Esophagus squamous epithelium (tissue), 5 donors: ENCODE measurements at places on chromosomes 3 and 15.

DNA sequence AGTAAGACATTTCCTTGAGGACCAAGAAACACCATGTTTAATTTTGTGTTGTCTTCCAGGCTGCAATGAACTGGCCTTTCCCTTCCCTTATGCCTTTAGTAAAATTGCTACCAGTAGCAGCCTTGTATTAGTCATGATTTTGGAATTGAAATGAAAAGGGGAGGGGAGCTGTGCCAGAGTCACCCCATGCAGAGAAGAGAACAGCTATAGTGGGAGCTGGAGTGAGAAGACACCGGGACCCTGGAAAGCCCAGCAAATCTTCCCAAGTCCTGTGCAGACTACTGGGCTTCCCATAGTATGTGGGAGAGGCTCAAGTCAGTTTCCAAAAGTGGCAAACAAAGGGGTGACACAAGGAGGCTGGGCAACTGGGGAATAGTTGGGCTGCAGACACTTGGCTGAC is 178.5 kb downstream of the NR1D2 start:
- DNase-seq, result no peak

GRCh38 chr3:37183976-37184375 is 9.6 kb upstream of the LRRFIP2 start:
- no peak for DNase-seq

GRCh38 chr3:197010556-197011351 is 18.9 kb downstream of the MELTF start:
- DNase-seq, result no peak

- no peak for DNase-seq
Observed at GRCh38 chr15:52093167-52093538, 19.4 kb downstream of the BCL2L10 start.

DNA sequence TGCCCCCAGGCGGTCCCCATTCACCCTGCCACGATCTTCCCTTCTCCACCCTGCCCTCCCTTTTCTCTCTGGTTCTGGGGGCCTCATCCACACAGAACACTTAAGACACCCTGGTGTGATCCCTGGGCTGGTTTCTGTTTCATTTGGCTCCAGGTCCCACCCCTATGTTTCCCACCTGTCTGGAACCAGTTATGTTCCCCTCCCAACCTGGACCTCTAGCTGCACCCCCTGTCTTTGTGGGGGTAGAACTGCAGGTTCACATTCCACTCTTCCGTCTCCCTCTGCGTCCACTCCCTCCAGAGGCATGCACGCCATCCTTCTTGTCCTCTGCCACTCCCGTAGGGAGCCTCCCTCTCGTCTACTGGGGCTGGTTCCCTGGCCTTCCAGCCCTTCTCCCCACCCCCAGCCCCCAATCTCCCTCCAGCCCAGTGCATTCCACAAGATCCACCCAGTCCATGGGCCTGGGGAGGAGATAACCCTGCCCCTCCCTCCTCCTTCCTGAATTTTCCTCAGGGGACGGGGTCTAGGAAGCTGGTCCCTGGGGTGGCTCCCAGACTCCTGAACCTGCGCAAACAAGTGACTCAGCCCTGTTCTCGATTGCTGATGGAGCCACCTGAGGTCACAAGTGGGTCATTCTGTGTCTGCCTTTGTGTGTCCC is 73.8 kb downstream of the ABTB1 start:
- DNase-seq, result no peak

- no peak for DNase-seq
Observed at GRCh38 chr3:69540706-69541581, 155.1 kb upstream of the FRMD4B start.

DNA sequence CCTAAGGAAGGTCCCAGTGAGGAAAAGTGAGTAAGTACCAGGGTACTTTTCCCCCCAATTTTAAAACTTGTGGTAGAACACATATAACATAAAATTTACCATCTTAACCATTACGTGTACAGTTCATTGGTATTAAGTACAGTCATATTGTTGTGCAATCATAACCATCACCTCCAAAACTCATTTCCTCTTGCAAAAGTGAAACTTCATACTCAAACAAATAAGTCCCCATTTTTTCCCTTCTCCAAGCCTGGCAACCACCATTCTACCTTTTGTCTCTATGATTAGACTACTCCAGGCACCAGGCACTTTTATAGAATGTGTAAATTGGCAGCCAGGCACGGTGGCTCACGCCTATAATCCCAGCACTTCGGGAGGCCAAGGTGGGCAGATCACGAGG is 12.2 kb downstream of the PRC1 start:
- no peak for DNase-seq

DNA sequence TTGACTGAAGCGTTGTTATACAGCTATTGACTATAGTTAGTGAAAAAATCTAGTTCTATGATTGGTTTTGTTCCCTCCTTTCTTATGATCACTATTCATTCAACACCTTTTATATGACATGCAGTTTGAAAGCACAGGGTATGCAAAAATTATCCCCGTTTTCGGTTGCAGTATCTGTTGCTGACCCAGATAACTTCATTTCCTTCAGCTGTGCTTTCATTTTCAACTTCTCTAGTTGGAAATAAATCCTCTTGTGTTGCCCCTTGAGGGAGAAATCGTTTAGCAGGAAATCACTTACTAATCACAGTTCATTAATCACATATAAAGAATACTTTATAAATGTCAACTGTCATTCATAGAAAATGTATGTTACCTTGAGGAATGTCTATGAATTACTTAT is 55.1 kb downstream of the MBNL1 start:
- no peak for DNase-seq

GRCh38 chr3:187291512-187292132 is at the start of gene MASP1:
Gene MASP1, minus strand, starts transcription at chr3:187291737. Its CDS starts 105 bp downstream, at chr3:187291632.
- no peak for DNase-seq

DNA sequence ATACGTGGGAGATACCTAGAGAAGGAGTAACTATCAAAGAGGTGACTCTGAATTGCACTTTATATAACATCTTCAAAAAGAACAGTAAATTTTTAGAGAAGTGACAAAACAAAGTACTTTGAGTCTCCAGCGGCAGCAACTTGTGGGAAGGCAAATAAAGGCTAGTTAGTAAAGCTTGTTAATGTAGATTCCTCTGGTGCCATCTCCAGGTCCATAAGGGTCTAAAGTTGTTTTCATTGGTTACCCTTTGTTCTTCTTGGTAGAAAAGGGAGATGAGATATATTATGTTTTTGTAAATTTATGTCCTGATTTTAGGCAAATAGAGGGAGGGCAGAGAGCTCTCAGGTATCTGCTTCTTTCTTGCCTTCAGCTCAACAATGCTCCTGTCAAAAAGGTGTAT is 161.6 kb downstream of the MYRIP start:
- no peak for DNase-seq

- no peak for DNase-seq
Observed at GRCh38 chr15:101355678-101356464, 60.8 kb upstream of the SNRPA1 start.

DNA sequence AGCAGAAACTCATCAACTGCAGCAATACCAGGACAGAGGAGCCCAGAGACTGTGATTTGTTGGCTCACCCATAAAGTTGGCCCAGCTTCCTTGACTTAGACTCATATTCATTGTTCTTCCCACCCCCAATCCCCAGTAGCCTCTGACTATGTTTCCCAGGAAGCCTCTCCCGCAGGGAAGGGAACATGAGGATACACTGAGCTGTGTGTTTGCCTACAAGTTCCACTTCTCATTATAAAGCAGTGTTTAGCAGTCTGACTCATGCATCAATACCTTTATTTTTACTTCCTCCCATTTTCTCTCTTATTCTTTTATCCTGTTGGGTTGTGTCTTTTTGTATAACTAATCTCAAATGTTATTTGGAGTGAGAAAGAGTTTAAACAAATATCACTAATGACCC is 111.6 kb upstream of the PHLDB2 start:
- no peak for DNase-seq

- DNase-seq, result no peak
Observed at GRCh38 chr3:66449411-66449974, 51.3 kb downstream of the LRIG1 start.

- DNase-seq, result no peak
Observed at GRCh38 chr15:70617076-70617910, 146.1 kb downstream of the UACA start.

GRCh38 chr3:6437631-6438030 is 423.3 kb upstream of the GRM7 start:
- DNase-seq, result no peak

DNA sequence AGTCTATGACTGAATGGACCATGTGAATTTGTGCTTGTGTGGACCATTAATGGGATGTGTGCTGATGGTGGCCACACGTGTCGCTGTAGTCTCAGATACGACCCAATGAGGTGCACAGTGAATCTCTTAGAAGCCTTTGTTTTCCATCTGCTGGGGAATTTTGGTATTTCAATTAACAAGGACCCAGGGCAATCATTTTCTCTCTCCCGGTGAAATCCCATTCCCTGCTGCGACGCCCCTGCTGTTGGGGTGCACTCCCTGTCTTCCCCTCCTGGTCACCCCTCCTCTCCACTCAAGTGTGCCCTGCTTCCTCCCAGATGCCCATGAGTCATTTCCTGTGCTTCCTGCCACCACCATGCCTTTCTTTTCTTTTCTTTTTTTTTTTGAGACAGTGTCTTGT is 32.7 kb downstream of the EBLN2 start:
- DNase-seq, result no peak

- DNase-seq, result no peak
Observed at GRCh38 chr3:25872200-25872877, 82.4 kb downstream of the OXSM start.

GRCh38 chr3:133955892-133956291 is 60.2 kb upstream of the RAB6B start:
- DNase-seq, result no peak

DNA sequence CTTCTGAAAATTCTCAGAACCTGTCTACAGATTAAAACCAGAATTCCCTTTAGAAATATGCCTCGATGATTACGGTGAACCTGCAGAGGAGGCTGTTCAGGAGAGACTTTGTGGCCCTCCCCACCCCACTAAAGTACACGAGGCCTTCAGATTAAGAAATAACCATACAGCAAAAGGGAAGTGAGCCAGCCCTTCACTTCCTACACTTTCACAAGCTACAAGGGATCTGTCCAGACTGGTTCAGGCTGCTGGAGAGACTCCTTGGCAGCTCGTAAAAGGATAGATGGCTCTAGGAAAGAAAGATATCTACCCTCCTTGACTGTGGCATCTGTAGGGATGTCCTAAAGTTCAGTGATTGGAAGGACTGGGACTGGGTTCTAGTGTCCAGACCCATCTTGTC is 102.6 kb downstream of the ALDH1A2 start:
- DNase-seq, result no peak

- DNase-seq, result no peak
Observed at GRCh38 chr3:12583280-12583679, 26.4 kb downstream of the MKRN2 start.

DNA sequence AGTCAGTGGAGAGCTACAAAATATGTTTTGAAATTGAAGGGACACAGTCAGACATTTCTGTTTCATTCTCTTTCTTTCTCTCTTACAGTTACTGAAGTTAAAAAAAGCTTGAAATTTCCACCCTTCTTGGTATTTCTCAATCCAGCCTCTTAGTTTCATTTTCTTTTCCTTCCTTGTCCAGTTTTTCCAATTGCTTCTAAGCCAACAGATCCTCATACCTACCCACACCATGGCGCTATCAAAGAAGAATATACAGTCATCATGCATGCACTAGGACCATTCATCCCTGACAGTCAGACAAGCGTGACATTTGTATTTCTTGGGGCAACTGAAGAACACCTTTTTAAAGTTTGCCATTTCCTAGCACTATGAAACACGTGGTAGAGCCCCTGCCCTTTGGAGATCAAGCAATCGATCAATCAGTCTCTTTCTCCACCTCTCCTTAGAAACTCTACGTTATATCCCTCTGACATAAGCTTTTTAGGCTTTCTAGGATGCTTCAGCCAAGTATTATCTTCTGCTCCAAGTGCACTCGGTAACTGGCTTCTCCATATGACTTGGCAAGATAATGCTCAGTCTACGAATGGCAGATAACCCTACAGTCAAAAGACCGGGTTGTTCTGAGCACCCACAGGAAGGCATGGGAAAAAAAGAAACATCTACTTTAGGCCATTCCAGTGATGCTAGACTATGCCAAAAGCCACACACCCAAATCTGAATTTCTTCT is 65.4 kb downstream of the FBN1 start:
- no peak for DNase-seq

GRCh38 chr15:87038404-87038803 is 958.7 kb downstream of the AGBL1 start:
- DNase-seq, result no peak

DNA sequence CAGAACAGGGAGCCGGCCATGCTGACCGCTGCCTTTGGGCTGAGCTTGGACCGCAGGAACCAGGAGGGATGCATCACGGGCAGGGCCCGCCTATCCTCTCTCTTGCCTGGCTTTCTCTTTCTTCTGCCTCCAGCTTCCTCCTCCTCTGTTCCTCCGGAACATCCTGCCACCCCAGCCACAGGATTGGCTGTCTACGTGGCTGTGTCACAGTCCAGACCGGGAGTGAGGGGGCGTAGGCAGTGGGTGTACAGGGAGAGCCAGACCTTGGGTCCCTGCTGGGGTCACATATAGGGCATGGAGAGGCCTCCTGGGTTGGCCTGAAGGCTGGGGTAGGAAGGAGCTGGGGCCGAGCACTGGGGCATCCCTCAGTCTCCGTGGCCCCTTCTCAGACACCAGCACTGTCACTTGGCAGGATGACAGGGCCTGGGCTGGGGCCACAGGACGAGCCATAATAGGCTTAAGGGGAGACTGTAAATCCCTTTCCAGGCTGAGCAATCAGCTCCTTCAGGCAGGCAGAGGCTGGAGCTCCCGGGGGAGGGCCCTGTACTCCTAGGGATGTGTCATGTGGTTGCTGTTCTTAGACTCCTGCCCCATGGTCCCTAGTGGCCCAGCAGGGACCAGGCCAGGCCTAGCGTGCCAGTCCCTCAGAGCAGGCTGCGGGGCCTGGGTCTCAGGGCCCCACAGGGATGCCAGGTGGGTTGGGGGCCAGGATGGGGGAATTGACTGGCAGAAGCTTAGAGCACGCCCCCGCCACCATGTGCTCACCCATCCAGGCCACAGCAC is 25.4 kb downstream of the LINGO1 start:
- no peak for DNase-seq

DNA sequence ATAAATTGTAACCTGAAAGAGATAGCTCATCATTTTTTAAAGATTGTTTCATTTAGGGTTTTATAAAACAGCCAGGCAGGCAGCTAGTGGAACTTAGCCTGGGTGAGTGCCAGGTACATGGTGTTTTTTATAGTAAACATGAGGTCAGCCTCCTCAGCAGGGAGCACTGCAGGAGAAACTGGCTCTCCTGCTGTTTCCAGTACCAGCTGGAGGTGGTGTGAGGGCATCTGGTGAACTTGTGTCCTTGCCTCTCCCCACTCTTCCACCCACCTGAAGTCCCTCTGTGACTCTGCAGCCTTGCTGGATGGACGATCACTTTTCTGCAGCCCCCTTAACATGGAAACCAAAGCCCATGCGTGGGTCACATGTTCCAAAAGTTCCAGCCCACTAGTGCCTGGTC is 128.4 kb downstream of the FAM174B start:
- DNase-seq, result no peak

- no peak for DNase-seq
Observed at GRCh38 chr3:176623468-176624150, 573.7 kb downstream of the TBL1XR1 start.

GRCh38 chr3:30435861-30436331 is 170.5 kb upstream of the TGFBR2 start:
- no peak for DNase-seq

GRCh38 chr15:59416816-59417215 is 21.2 kb upstream of the FAM81A start:
- DNase-seq, result no peak
